ENCODE measurements at places on chromosomes 2 and 18. TPM values are rescaled to one million over a fixed set of nuclear protein-coding genes. Genes with fewer than 3 reads are reported as not detected.

DNA sequence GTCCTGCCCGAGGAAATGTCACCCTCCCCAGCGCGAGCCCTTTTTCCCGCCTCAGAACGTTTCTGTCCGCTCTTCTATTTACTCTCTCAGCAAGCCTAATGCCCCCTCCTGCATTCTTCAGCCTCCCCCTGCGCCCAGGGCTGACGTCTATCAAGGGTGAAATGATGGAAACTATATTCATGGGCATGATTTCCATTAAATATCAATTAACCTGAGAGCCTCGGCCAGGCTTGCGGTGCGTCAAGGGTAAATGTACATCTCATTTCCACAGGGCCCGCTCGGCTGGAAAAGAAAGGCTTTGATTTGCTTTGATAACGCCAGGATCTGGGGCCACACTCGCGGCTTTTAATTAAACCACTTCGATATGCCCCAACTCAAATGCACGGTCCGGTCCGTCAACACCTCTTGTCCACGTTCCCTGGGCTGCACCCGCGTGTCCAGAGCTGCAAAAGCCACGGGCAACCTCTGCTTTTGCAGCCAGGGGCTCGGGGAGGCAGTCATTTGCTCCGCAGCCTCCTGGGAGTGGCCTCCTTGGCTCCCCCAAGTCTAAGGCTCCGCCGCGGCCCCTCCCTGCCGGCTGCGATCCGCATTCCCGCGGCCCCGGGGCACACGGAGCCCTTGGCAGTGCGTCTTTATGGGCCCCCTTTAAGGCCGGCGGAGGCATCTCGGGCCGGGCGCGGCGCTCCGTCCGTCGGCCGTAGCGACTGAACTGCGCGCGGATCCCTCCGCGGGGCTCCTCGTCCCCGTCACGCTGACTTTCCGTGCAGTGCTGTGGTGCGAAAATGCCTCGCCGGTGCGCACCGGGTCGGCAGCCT, at the start of gene HOXD8:
Gene HOXD8, plus strand, starts transcription at position 724 of the 815 bp plus-strand sequence. CDS start 662 bp downstream, outside the sequence.
- no peak for DNase-seq
- H3K27me3 ChIP-seq, result peaks cover 32% of the 10 kb centered on the region
- no peaks in the 10 kb centered on the region for H3K36me3 ChIP-seq

- H3K4me1 ChIP-seq, result peaks cover 36% of the 10 kb centered on the region
- no peaks in the 10 kb centered on the region for H3K27me3 ChIP-seq
- no peak overlapping the region for H3K4me3 ChIP-seq
- no peaks in the 10 kb centered on the region for H3K36me3 ChIP-seq
- no peak for DNase-seq
Observed at GRCh38 chr2:177545981-177546585, 153.5 kb downstream of the AGPS start.

DNA sequence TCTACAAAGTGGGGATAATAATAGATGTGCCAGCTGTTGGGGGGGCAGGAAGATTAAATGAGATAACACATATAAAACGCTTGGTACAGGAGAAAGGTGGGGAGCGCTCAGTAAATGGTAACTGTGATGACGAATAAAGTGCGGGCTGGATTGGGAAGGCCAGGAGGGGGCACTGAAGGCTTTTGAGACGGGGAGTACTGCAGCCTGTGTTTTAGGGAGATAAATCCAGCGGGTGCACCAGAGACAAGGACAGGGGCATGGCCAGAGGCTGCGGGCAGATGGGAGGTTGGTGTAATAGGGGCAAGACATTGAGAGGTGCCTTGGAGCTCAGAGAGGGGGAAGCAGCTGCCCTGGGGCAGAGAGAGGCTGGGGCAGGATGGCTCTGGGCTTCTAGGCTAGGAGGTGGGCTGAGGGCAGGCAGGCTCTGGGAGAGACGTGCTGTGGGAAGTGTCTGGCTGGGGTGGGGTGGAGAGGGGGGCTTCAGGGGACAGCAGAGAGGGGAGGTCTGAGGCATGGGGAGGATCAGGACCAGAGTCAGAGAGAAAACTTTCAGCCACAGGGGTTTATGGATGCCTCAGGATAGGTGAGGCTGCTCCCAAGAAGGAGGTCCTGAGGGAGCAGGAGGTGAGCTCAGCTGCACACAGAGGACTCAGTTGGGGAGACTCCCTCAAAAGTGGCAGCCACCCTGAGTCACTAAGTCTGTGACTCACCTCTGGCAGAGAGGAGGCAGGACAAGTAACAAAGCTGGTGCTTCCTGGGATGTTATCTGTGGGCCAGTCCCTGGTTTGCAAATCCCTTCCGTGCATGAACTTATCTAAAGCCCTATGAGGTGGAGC, 18.8 kb downstream of the TEX44 start:
- H3K27ac ChIP-seq, result peak overlapping the region; percentile 45
- no peak for DNase-seq
- no peaks in the 10 kb centered on the region for H3K36me3 ChIP-seq
- peaks cover 29% of the 10 kb centered on the region for H3K4me1 ChIP-seq
- H3K27me3 ChIP-seq, result no peaks in the 10 kb centered on the region

The CDH7 gene
- not detected for polyA plus RNA-seq

The CD226 gene
- polyA plus RNA-seq, result 23.5 TPM

- no peaks in the 10 kb centered on the region for H3K36me3 ChIP-seq
- H3K27me3 ChIP-seq, result no peaks in the 10 kb centered on the region
Observed at GRCh38 chr2:19078709-19079108, 279.7 kb downstream of the OSR1 start.

The RHOB gene
- 0.87 TPM for polyA plus RNA-seq

DNA sequence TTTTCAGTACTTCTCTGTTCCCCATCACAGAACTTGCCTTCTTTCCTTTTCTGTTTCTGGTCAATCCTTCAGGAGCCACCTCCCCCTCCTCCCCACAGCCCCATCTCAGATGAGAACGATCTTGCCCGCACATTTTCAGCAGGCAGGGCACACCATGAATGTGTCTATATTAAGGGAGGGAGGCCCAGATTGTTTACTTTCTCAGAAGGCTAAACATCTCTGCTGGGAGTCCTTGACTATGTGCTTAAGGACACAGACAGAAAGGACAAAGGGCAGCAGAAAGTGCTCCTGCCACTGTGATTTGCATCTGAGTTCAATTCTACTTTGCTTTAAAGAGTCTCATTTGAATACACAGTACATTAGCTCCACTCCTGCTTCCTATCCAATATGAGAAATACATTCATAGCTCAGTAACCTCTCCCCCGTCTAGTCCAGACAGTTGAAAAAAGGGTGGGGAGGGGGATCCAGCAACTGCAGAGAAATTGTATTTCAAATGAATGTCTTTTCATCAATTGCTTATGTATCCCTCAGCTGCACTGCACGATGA, 175.0 kb upstream of the PARD3B start:
- H3K4me3 ChIP-seq, result no peak overlapping the region
- H3K27ac ChIP-seq, result no peak overlapping the region
- no peaks in the 10 kb centered on the region for H3K27me3 ChIP-seq
- no peaks in the 10 kb centered on the region for H3K36me3 ChIP-seq
- no peaks in the 10 kb centered on the region for H3K4me1 ChIP-seq

GRCh38 chr2:168471163-168471475, 15.0 kb downstream of the CERS6 start:
- peaks cover 46% of the 10 kb centered on the region for H3K4me1 ChIP-seq
- no peak for DNase-seq
- H3K36me3 ChIP-seq, result no peaks in the 10 kb centered on the region
- H3K4me3 ChIP-seq, result no peak overlapping the region
- peak overlapping the region; percentile 71 for H3K27ac ChIP-seq
- no peaks in the 10 kb centered on the region for H3K27me3 ChIP-seq

DNA sequence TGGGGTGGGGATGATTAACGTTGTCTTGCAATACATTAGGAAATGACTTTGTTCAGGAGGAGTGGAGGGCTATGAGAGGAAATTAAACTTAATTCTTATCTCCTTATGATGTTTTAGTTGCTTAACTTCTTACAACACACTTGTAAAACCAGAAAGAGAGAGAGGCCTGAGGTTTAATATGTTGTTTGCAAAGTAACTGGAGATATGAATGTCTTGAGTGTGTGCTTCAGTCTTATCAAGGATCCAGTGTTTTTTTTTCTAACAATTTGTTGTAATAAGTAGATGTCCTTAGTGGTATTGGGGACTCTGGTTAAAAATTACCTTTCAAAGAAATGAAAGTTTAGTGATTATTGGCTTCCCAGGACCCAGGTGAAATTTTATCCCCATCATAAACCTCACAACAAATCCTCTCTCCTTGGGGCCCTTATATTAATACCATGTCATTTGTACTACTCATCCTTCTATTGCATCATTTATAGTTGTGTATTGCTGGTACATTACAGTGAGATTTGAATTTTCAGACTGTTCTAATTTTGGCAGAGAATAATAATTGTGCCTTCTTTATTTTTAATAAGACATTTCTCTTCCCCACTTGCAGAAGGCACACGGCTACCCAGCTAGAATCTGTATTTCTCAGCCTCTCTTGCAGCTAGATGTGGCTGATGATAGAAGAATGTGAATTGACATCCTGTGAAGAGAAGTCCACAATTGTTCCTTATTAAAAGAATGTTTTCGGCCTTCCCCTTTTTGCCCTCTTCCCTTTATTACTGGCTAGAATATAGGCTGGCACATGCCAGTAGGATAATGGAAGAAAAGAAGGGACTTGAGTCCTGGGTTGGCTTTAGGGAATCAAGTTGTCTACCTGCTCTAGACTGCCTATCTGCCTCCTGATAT, 91.9 kb upstream of the CXCR4 start:
- no peak for DNase-seq
- H3K4me3 ChIP-seq, result no peak overlapping the region
- no peak overlapping the region for H3K27ac ChIP-seq
- H3K27me3 ChIP-seq, result no peaks in the 10 kb centered on the region
- H3K4me1 ChIP-seq, result peaks cover 21% of the 10 kb centered on the region

- no peak overlapping the region for H3K27ac ChIP-seq
- H3K4me3 ChIP-seq, result no peak overlapping the region
- no peak for DNase-seq
- H3K27me3 ChIP-seq, result no peaks in the 10 kb centered on the region
- no peaks in the 10 kb centered on the region for H3K4me1 ChIP-seq
Observed at GRCh38 chr2:200751786-200752185, 59.9 kb upstream of the BZW1 start.

DNA sequence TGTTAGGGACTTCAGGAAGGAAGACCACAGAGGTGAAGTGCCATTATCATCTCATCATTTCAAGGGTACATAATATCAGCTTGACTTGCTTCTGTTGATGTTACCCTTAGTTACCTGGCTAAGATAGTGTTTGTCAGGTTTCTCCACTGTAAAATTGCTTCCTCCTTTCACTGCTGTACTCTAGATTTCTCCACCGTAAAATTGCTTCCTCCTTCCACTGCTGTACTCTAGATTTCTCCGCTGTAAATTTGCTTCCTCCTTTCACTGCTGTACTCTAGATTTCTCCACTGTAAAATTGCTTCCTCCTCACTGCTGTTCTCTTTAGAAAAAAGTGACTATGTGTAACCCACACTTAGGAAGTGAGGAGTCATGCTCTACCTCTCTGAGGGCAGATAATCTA, 1460.3 kb downstream of the SUCLG1 start:
- H3K27ac ChIP-seq, result no peak overlapping the region
- DNase-seq, result no peak
- no peak overlapping the region for H3K4me3 ChIP-seq
- no peaks in the 10 kb centered on the region for H3K36me3 ChIP-seq

- H3K36me3 ChIP-seq, result no peaks in the 10 kb centered on the region
- H3K4me1 ChIP-seq, result no peaks in the 10 kb centered on the region
- no peak overlapping the region for H3K4me3 ChIP-seq
- DNase-seq, result no peak
Observed at GRCh38 chr2:134074619-134075018, 179.3 kb upstream of the MGAT5 start.

DNA sequence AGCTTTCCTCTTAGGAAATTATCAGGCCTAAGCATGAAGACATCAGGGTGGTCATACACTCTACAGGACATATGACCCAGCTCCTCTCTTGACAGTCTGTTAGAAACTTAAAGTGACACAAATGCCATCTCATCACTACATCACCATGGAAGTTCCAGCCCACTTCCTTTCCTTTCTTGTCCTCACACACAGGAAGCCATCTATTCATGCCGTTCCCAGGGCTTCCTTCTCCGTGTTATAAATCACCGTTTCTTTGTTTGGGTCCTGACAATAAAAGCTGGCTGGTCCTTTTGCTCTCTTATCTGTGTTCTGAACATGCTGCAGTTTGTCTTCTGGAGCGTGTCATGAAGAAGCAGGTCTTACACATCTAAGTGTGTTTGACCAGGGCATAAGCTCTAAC, 692.1 kb upstream of the CELF4 start:
- no peak overlapping the region for H3K4me3 ChIP-seq
- no peak for DNase-seq
- no peaks in the 10 kb centered on the region for H3K27me3 ChIP-seq
- no peaks in the 10 kb centered on the region for H3K36me3 ChIP-seq

The DHRS9 gene
- polyA plus RNA-seq, result not detected

GRCh38 chr2:37389989-37390765, 45.7 kb downstream of the QPCT start:
- peak; percentile 94 for DNase-seq
- H3K4me3 ChIP-seq, result peak overlapping the region; percentile 19
- H3K27me3 ChIP-seq, result no peaks in the 10 kb centered on the region
- peaks cover 30% of the 10 kb centered on the region for H3K4me1 ChIP-seq
- H3K36me3 ChIP-seq, result no peaks in the 10 kb centered on the region

DNA sequence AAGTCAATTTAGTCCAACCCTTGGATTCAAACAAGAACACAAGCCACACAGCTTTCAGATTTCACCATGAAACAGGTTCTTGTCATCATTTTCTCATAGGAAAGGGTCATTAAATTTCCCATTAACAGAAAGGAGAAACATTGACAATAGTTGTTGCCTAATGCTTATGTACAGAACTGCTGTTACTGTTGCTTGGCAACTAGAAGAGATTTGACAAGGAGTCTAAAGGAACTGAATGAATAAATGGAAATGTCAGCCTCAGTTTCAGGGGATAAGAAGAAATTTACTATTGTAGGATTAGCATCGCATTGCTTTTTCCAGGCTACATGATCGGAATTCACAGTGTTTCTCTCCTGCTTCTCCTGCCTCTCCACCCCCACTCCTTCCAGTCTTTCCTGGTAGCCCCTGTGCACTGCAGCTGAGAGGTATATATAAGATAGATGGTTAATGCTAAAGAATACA, 90.3 kb downstream of the SPATS2L start:
- H3K4me1 ChIP-seq, result peaks cover 2% of the 10 kb centered on the region
- H3K36me3 ChIP-seq, result no peaks in the 10 kb centered on the region
- no peaks in the 10 kb centered on the region for H3K27me3 ChIP-seq

DNA sequence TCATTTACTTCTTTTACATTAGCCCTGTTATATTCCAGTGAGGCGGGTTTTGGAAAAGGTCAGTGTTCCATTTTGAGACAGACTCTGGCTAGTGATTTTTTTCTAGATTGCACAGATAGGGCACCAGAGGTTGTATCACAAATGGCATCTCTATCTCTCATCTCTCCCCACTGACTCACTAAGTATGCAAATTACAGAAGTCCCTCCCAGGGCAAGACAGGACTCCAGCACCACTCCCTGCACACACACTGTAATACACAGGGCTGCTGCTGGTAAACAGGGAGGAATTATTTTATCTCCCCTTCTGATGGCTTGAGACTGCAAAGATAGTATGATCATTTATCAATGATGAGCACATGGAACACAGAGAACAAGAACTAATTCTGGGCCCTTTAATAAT, 46.2 kb downstream of the AKAIN1 start:
- no peaks in the 10 kb centered on the region for H3K27me3 ChIP-seq
- DNase-seq, result no peak
- H3K36me3 ChIP-seq, result no peaks in the 10 kb centered on the region
- no peak overlapping the region for H3K27ac ChIP-seq

GRCh38 chr2:9407363-9407811, 15.9 kb downstream of the ITGB1BP1 start:
- no peak for DNase-seq
- no peak overlapping the region for H3K4me3 ChIP-seq
- H3K4me1 ChIP-seq, result no peaks in the 10 kb centered on the region

Measured in GM12878 (cell line).